ENCODE measurements at places on chromosomes 4 and X.

GRCh38 chrX:69177511-69178162 lies 12.4 kb upstream of the PJA1 start:
- DNase-seq: no peak

- no peak for DNase-seq
Measured at GRCh38 chr4:956531-957230, 16.7 kb downstream of the DGKQ start.

- DNase-seq: no peak
Measured at GRCh38 chrX:74506317-74507115, 85.2 kb downstream of the SLC16A2 start.

GRCh38 chrX:7788334-7788733 lies 54.6 kb upstream of the VCX start:
- DNase-seq: no peak

GRCh38 chrX:15790769-15791290 lies 546 bp downstream of the ZRSR2 start:
- peak; percentile 64 for DNase-seq

- DNase-seq: no peak
Measured at GRCh38 chrX:46262304-46262703, 282.9 kb downstream of the ZNF674 start.

DNA sequence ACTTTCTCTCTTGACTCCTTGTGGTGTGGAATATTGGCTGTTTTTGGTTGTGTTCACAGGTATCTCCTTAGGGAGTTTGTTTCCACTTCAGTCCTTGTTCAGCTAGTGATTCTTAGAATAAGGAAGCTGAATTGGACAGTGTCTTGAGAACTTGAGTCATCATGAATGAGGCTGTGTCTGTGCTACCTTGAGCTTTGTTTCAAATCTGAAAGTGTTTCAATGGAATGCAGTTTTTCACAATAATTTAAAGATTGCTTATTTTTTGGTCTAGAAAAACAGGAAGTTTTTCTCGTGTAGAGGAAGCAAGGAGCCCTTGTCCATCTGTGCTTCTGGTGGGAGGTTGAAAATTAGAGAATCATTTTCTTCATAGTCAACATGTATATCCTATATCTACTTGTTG lies 76.5 kb downstream of the ZNF518B start:
- peak; percentile 53 for DNase-seq

DNA sequence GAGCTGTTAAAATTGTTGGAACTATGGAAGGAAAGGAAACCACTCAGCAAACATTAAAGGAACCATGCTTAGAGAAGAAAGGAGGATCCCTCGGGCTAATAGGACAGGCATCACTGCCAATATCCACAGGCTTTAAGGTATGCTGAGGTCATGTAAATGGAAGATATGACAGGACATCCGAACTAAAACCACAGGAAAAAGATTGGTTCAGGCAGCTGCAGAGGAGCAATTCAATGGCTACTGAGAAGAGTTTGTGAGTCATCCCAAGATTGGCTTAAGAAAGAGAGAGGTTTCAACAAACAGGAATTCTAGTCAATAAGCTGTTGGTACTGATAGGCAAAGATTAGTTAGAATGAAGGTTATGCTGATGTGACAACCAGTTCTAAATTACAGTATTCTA lies 106.4 kb upstream of the FAM241A start:
- no peak for DNase-seq

DNA sequence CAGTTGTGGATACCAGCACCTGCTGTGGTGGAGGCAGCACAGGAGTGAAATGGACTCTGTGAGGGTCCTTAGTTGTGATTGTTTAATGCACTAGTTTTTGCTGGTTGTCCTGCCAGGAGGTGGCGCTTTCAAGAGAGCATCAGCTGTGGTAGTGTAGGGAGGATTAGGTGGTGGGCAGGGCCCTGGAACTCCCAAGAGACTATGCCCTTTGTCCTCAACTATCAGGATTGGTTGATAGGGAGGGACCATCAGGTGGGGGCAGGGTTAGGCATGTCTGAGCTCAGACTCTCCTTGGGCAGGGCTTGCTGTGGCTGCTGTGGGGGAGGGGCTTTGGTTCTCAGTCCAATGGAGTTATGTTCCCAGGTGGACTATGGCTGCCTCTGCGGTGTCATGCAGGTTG lies 121.9 kb downstream of the RRAGB start:
- DNase-seq: no peak

DNA sequence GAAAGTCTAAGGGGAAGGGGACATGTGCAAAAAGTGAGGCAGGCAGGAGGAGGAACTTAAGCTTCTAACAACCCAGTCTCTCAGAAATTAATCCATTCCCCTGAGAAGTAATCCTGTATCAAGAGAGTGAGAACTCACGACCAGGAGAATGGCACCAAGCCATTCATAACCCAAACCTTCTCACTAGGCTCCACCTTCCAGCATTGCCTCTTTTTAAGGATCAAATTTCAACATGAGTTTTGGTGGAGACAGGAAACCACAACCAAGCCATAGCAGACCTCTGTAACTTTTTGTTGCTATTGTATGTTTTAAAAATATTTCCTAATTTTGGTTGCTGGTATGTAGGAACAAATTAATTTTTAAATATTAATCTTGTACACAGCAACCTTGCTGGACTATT lies 32.8 kb downstream of the PASD1 start:
- no peak for DNase-seq

DNA sequence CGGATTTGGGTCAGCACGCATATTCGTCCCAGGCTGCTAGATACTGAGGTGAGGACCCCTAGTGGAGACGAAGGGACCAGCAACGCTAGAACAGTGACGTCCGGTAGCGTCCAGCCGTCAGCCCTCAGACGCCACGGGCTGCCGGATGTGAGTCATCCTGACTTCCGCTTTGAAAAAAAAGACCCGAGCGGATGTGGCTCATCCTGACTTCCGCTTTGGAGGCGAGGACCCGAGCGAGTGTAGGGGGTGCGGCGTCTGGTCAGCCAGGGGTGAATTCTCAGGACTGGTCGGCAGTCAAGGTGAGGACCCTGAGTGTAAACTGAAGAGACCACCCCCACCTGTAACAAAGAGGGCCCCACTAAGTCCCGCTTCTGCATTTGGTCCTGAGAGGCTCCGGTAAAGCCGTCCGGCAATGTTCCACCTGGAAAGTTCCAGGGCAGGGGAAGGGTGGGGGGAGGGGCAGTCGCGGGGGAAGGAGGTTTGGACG lies at the start of gene MAGEB2:
TSS of gene MAGEB2 (plus strand) at position 207 of the 487 bp plus-strand sequence. CDS start 3,018 bp downstream, outside the sequence.
- DNase-seq: no peak

- DNase-seq: no peak
Measured at GRCh38 chr4:21885241-21885640, 63.3 kb downstream of the KCNIP4 start.

Data from inflammatory macrophage treated with lipopolysaccharide for 4 hours (primary cell).